ENCODE measurements at places on chromosomes 4 and X. TPM values are rescaled to one million over a fixed set of nuclear protein-coding genes. Genes with fewer than 3 reads are reported as not detected.

The FAM9A gene
- total RNA-seq: not detected

The PWWP3B gene
- under 0.01 TPM for total RNA-seq

The TEX13B gene
- not detected for total RNA-seq

The HGFAC gene
- not detected for total RNA-seq

The HSD17B10 gene
- total RNA-seq: 47.6 TPM

The COQ2 gene
- 7.2 TPM for total RNA-seq

The SHOX gene
- not detected for total RNA-seq

The FOXR2 gene
- not detected for total RNA-seq

The SETD7 gene
- total RNA-seq: 54.5 TPM

The MGAT4D gene
- not detected for total RNA-seq

The JCHAIN gene
- 1.1 TPM for total RNA-seq

The NEIL3 gene
- total RNA-seq: 0.59 TPM

The RIBC1 gene
- 0.68 TPM for total RNA-seq

The EPHA5 gene
- total RNA-seq: 15.1 TPM

The CSAG3 gene
- not detected for total RNA-seq

The PRR32 gene
- total RNA-seq: not detected

The BMX gene
- total RNA-seq: 0.53 TPM

The SPANXN4 gene
- not detected for total RNA-seq

The CFP gene
- total RNA-seq: 0.15 TPM

The VEGFC gene
- 27.3 TPM for total RNA-seq

The SPATA4 gene
- total RNA-seq: 0.15 TPM

The PDGFRA gene
- 451 TPM for total RNA-seq

The SLC9B1 gene
- total RNA-seq: 2.2 TPM

The CACNA1F gene
- total RNA-seq: not detected

The SSX1 gene
- total RNA-seq: not detected

The GLUD2 gene
- 0.68 TPM for total RNA-seq

The ARFIP1 gene
- total RNA-seq: 23.5 TPM

The SERTM2 gene
- total RNA-seq: not detected

The CORIN gene
- 0.12 TPM for total RNA-seq

The ELK1 gene
- total RNA-seq: 11.5 TPM

The CXCL11 gene
- not detected for total RNA-seq

The ADH1C gene
- total RNA-seq: 0.08 TPM
